T-helper 22 cell (primary cell): ENCODE measurements at places on chromosomes 7 and 10.

GRCh38 chr10:129945064-129945463 lies 19.0 kb downstream of the EBF3 start:
- DNase-seq = no peak

GRCh38 chr10:51000164-51000563 lies 74.1 kb upstream of the PRKG1 start:
- DNase-seq = no peak

DNA sequence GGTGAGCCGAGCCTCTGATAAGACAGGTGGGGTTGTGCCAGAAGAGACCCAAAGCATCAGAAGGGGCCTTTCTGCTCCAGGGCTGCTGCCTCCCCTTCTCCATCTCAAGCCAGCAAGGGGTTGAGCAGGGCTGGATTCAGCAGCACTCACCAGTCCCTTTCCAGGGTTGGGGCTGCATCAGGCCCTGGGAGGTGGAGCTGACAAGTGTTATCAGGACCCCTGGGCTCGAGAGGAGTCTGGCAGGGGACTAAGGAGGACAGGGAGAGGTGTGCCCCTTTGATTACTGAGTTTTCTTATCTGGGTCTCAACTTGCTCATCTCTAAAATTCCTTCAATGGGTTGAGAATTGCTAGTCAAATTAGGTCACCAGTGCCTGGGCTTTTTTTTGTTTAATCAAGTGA lies 17.8 kb downstream of the ARHGAP22 start:
- DNase-seq = no peak

DNA sequence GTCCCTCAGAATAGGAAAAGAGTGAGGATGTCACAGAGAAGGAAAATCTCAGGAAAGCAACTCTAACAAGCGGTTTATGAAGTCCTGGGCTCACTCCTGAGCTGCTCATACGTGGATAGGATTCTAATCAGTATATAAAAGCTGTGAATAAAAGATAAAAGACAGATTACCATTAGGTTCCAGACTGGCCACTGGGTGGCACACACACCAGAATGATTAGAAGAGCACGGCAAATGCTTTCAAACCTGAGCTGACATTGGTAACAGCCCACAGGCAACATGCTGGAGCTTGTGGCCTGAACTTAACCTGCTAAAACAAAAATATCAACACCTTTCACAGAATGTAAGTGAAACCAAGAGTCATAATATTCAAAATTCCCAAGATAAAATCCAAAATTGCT lies 370.8 kb downstream of the GRID1 start:
- no peak for DNase-seq

- DNase-seq = no peak
These were observed 32.8 kb upstream of the VIPR2 start for GRCh38 chr7:159177284-159177953.

DNA sequence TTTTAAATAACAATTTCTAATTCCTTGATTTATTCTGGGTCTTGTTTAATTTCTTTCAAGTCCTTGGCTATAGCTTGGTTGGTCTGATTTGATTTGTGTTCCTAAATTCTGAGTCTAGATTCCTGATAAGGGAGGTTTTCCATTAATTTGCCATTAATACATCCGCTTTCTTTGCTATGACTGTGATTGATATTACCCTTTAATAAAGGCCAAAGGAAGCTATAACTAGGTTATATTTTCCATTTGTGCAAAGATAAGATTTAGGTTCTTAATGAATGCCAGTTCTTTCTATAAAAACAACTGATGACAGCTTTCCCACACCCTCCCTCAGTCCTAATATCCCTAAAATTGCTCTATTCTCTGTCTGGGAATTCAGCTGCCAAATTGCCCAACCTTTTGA lies 28.2 kb downstream of the NDUFB2 start:
- DNase-seq = no peak

- DNase-seq = no peak
These were observed 265.1 kb downstream of the CCSER2 start for GRCh38 chr10:84593506-84593905.

DNA sequence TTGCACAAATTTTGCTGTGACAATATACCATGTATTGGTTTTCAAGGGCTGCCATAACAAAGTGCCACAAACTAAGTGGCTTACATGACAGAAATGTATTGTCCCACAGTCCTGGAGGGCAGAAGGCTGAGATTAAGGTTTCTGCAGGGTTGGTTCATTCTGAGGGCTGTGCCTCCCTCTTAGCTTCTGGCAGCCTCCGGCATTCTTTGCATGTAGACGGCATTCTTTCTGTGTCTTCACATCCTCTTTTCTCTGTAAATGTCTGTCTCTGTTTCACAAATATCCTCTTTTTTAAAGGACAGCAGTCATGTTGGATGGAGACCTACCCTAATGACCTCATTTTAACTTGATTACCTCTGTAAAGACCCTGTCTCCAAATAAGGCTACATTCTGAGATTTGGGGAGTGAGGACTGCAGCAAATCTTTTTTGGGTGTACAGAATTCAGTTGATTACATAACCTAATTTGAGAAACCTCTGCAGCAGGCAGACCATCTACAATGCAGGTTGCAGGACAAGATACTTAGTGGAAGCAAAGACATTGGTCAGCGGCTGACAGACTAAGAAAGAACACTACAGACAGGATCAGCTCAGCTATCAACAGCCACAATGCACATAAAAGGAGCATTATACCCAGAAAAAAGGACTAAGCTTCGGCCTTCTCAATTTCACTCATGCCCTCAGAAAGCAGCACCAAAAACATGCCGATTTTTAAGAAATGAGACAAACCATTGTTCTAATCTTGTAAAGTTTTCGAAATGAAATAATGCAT lies 84.6 kb upstream of the FAM3C start:
- no peak for DNase-seq

- DNase-seq = no peak
These were observed 1.5 kb downstream of the HECTD2 start for GRCh38 chr10:91411621-91412020.

DNA sequence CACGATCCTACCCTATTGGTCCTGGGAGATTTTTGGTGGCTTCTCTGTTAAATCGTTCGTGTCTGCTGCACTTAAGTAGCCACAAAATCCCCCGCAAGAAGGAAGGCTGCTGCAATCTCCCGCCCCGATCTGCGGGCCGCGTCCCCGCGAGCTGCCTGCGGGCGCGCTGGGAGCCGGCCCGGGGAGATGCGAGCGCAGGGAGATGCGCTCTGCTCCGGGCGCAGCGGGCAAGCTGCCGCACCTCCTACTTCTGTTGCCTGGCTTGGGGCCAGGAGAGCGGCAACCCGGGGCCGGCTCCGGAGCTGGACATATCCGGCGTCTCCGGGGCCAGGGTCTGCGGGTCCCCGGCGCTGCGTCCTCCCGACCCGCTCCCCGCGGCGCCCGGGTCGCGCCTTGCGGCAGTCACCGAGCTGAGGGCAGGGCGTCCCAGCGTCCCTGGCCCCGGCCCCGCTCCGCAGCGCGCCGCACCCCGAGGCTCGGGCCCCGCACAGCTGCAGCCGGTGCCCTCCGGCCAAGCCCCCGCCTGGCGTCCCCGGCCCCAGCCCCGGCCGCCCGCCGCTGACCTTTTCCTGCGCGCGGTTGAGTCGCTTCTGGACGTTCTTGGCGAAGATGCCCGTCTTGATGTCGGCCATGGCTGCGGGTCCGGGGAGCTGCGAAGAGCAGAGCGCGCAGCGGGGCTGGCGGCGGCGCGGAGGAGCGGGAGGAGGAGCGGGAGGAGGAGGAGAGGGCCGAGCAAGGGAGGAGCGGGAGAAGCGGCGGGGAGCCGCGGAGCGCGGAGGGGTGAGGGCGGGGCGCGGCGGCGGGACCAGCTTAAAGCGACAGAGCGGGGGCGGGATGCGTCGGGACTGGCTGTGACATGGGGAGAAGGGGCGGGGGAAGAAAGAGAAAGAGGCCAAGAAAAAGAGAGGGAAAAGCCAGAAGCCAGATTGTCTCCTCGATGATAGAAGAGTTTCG lies at the start of gene AMPH:
Gene AMPH (minus strand): TSS at position 654 of the 954 bp plus-strand sequence. CDS start 22 bp downstream, at position 632.
- no peak for DNase-seq

- no peak for DNase-seq
These were observed 70.8 kb upstream of the FAM204A start for GRCh38 chr10:118412932-118413331.

DNA sequence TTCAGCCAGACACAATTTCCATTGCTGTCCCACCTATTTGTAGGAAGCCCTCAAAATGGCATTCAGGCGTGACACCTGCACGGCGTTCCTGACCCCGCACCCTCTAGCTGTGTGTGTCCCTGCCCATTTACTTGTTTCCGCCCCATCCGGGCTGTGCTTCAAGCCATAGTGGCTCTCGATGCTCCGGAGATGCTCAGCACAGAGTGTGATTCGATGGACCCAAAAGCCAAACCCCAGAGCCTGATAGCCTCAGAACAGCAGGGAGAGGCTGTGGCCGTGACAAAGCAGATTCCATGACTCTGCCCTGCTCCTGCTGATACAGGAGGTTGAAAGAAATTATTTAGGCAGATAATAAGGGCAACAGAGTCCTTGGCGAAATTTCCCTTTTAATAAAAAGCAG lies 13.4 kb downstream of the BUD31 start:
- no peak for DNase-seq

DNA sequence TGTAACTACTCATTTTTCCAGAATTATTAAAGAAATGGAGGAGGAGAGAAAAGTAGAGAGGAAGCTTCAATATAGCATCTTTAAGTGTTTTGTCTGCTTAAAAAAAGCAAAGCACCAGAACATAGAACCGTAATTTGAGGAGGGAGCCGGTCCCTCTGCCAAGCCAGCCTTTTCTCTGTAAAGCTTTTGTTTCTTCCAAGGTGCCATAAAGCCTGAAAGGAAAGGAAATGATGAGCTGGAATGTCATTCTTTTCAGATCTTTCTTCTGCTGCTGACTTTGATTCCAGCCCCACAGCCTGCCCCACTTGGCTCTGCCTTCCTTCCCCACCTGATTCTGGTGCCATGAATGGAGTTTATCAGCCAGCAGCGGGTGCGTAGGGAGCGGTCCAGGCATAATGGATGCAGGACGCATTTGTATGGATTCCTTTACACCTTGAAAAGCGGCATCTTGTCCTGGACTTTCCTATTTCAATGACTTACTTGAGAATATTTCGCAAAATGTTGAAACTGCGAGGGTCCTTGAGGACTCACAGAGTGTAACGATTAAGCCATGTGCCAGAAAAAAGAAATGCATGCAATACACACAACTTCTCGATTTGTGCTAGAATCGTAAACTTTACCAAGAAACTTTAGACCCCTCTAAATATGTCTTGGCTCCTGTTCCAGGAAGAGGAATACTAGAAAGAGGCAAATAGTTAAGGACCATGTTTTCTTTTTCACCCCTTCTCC lies 569.5 kb upstream of the MGMT start:
- no peak for DNase-seq

DNA sequence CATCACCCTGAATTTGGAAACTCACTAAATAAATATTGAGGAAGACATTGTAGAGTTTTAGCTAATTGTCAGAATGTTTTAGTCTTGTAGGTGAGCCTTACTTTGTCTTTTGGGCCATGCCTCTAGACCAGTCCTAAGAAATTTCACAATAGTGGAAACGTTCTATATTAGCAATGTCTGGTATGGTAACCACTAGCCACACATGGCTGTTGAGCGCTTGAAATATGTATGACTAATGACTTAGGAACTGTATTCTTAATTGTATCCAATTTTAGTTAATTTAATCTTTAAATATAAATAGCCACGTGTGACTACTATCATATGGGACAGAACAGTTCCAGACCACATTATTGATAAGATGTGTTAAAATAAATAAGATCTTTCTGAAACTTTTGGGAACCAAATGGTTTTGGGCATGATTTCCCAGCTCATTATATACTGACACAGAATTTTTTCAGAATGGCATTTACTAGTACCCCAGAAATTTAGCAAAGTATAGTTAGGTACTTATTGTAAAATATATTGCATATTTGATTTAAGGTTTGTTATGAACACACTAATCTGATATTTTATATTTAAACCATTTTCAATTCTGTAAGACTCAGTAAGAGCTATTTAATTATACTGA lies 95.0 kb downstream of the VPS50 start:
- DNase-seq = no peak

DNA sequence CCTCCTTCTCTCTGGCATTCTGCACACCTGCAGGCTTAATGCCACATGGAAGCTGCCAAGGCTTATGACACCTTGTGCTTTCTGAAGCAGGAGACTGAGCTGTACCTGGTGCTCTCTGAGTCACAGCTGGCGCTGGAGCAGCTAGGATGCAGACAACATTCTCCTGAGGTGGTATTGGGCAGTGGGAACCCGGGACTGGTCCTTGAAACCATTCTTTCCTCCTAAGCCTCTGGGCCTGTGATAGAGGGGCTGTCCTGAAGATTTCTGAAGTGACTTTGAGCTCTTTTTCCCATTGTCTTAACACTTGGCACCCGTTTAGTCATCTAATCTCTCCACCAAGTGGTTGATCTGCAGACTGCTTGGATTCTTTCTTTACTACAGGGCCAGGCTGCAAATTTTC lies 508.4 kb downstream of the TFEC start:
- DNase-seq = no peak

DNA sequence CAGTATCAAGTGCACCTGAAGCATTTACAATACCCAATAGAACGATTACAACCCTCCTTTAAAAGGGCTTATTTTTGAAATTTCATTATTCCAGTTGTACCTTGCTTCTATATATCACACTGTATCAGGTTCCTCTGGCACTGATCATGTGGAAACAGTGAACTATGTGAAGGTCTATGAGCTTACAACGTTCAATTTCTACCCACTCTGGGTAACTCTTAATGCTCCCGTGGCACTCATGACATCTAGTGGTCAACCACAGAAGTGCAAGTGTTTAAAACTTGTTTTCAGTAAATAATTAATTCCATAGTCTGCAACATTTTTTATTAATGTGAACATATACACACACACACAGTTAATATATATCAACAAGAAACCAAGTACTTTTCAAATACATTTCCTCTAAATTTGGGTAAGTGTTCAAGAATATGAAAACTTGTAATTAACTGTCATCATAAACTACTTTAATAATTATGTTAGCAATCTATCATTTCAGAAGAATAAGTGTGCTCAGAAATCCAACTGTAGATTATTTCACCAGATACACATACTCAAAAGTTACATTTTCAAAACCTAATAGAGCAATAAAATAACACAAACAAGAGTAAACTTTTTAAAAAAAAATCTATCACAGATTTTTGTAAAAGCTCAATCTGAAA lies 61.0 kb downstream of the MPP7 start:
- DNase-seq = no peak

DNA sequence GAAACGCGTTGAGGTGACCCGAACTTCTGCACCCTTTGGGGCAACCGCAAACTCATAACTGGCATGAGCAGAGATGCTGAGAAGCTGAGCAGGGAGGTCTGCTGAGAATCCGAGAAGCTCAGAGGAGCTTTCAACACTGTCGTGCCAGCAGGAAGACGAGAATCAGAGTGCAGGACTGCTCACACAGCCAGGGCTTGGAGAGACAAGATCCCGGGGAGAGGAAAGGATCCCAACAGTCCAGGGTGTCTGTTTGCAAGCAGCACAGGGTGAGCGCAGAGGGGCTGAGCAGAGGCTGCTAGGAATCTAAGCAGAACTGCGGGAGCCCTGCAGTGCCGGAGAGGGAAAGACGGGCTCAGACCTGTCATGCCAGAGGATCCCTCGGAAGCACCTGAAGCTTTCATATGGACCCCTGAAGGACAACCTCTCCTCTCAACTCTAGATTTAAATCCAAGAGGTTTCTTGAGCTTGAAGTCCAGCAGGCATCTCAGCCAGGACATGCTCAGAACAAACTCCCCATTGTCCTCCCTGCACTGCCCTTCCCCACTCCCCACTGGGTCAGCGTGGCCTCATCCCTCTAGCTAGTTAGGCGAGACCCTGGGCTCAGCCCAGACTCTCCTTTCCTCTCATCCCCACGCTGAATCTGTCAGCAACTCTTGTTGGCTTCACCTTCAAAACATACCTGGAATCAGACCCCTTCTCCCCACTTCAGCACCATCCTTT lies 40.7 kb downstream of the FOXL3 start:
- no peak for DNase-seq
